Pons (tissue), 1 donor: ENCODE measurements at places on chromosomes 6 and 20.

DNA sequence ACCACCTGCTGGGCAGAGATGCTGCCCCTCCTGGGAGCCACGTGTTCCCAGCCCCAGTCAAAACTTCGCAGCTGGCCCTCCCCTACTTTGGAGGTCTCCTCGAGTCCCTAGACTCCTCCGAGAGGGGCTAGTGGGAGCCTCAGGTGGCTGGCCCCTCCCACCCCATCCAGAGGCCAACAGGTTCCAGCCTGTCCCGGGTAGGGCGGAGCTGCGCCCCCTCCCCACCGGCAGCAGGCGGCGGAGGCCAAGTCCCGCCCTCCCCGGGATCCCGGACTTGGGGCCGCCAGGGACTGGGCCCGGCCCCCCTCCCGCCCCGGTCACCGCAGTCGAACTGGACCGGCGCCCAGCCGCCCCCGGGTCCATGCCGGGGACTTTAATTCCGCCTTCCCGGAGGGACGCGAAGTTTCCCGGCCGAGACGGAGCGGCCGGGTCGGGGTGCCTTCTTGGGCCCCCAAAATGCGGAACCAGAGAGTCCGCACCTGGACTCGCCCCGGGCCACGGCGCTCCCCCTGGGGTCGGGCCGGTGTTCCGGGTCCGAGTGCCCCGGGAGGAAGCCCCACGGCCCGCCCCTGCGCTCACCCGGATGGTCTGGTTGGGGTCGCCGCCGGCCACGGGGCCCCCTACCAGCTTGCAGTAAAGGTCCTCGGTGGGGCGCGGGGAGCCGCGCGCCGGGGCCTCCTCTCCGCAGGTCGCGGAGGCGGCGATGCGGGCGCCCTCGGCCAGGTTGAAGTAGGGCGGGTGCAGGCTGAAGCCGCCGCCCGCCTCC, 559 bp downstream of the LAMA5 start:
- no peak for DNase-seq

- DNase-seq: no peak
These were observed 100.1 kb downstream of the YTHDF1 start for GRCh38 chr20:63115651-63116411.

DNA sequence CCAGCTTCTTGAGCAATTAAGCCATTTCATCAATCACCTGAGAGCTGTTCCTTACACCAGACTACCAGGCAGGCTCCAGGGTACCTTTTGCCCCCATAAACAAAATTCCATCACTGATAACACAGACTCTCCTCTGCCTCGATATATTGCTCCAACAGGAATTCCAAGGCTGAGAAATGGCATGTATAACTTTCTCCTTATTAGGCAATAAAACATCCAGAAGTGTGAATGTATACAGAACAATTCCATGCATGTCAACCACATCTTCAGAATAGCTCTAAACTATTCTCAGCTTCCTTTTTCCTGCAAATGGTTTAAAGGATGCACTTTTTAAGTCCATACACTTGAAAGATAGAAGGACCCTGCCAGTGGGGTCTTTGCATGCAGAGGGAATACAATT, 73.8 kb downstream of the EDN3 start:
- no peak for DNase-seq

DNA sequence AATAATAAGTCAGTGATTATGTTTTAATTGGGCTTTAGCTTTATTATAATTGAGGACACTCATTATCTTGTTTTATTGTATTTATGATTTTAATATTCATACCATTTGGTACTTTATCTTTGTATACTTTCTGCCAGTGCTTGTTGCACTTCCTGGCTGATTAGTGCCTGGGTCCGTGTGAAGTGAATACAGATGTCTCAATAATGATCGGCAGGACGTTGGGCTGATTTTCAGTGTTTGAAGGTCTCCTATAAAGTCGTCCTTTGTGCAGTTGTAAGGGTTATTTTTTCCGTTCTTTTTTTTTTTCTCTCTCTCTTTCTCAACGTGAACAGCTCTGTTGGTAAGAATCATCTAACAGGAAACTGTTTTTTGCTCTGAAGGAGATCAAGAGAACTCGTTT, 450.0 kb upstream of the POU3F2 start:
- DNase-seq: peak; percentile 23

GRCh38 chr6:101668496-101669030, 275.1 kb downstream of the GRIK2 start:
- DNase-seq: peak; percentile 9

DNA sequence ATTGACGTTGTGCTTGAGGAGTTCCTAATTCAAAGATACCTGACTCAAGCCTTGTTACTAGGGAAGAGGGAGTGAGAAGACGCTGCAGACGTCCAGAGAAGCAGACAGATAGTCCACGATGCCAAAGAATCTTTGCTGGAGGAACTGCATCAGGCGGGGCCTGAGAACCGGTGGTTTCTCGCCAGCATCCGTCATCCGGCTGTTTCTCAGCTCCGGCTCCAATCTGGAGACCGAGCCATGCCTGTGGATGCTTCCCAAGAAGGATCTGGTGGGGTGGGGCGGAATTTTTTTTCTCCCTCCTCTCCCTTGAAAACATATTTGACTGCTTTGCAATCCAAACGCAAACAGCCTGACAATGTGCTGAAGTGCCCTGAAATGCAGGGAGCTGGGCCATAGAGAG, 125.8 kb upstream of the SRSF6 start:
- no peak for DNase-seq

DNA sequence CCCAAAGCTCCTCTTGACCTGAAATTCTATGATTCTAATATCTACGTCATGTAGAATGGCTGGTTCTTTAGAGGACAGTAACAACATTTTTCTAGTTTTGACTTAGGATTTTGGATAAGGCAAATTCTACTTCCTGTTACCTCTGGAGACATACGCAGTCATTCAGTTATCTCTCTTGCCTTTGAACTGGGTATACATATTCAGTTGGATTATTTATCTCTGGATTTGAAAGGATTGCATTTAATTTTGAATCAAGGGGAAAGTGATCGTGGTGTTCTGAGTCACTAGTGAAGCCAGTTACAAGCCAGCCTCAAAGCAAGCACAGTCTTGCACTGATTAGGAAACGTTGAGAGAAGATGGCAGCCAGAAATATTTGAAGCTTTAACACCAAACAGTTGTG, 35.3 kb upstream of the BCAS1 start:
- no peak for DNase-seq

DNA sequence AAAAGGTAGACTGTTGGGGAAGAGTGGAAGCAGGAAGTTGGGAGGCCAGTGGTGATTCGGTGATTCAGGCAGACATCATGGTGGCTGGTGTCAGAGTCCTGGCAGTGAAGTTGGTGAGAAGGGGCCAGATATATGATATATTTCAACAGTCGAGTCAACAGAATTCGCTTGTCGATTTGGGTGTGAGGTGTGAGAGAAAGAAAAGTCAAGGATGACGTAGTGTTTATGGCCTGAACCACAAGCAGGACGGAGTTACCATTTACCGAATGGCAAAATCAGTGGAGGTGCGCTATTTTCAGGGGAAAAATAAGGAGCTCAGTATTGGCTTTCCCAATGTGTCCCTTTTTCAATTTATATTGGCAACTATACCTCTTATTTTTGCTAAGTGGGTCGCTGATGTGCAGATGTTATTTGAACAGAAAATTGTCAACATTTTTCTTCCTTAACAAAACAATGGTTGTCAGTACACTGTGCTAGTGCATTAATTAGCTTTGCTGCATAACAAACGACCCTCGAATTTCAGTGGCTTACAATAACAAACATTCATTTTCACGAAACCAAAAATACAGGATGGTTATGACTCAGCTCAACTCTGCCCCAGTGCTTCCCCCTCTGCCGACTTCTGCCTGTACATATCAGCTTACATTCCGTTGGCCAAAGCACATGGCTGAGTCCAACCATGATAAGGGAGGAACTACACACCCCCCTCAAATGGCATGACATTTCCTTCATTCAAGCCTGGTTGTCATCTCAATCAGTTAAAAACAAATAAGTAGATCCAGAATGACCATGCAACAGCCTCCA, 255.0 kb upstream of the ZFP64 start:
- DNase-seq: no peak

DNA sequence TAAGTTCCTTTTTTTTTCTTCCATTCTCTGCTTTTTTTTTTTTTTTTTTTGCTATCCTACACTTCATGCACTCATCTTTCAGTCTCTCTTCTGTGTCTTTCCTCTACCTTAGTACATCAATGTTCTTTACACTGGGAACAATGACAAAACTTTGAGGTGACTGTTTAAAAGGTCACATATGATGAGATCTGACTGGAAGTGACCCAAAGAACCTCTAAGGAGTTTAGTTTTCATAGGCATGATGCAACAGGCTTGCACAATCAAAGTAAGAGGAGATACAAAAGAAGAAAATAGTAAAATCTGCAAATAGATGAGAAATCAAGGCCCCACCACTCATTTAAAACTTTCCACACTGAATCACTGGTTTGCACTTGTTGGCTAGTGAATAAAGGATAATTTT, 840.8 kb downstream of the TBC1D32 start:
- DNase-seq: no peak

GRCh38 chr6:147156218-147156617, 48.0 kb upstream of the STXBP5 start:
- no peak for DNase-seq

- no peak for DNase-seq
These were observed 588.8 kb upstream of the ADGRB3 start for GRCh38 chr6:68046302-68046701.

DNA sequence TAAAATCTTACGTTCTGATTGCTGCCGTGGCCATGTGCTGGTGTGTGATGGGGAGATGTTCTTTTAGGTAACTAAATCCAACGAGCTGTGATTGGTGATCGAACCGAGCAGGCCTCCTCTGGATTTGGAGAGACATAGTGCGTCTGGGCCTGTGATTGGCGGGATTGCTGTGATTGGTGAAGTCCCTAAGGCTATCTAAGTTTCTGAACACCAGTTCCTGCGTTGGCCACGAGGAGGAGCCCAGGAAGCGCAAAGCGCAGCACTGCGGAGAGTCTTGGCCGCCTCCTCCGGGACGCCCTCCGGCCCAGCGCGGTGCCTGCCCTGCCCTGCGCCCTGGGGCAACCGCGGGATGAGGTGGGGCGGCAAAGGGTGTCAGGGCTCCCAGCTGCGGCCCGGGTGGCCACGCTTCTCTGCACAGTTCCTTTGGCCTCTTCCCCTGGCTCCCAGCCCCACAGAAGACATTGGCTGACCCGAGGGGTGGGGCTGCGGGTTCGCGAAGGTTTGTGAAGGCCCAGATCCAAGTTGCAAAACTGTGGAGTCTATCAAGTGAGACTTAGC, 33.0 kb downstream of the HNF4A start:
- DNase-seq: peak; percentile 34

DNA sequence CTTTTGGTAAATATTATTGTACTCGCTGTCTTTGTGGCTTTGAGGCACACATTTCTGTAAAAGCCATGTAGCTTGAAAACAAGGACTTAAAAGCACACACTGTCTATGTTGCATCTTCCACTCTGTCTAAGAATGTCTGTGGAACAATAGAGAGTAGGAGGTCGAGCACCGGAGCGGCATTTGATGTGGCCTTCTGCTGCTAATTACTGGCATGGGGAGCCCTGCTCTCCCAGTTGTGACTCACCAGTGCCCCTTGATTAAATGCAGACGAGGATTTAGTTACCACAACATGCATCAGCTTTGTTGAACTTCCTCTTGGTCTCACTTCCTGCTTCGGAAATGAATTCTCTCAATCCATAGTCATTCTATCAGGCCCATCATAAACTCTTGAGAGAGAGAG, 680.7 kb upstream of the SLC35B3 start:
- no peak for DNase-seq

DNA sequence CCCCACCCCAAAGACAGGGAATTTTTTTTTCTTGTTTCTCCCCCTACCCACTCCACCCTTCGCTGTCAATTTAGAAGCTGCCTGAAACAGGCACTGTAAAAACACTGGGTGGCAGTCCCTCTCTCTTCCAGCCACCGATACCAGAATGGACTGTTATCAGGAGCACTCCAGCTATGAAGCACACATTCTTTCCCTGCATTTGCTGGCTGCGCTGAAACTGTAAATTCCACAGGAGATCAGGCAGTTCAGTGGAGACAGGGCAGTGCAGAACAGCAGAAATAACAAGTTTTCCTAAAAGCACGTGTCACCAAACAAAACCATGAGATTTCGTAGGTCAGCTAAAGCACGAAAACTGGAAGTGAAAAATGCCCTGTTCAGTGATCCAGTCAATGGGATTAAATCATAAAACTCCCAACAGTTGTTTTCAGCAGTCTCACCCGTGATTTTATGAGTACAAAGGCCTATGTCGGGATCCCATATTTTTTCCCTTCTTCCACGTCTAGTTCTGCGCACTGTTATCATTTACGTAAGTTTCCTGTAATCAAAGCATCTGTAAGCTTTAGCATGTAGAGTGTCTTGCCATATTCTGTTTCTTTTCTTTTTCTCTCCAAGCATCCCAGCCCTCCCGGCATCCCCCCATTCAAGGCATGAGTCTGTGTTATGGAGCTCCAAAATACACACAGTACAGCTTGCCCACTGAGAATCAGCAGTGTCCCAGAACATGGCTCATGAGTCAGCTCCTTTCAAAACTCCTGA, 359.9 kb upstream of the EPHA7 start:
- DNase-seq: peak; percentile 67

GRCh38 chr20:31562241-31562640, 42.8 kb upstream of the ID1 start:
- DNase-seq: no peak

DNA sequence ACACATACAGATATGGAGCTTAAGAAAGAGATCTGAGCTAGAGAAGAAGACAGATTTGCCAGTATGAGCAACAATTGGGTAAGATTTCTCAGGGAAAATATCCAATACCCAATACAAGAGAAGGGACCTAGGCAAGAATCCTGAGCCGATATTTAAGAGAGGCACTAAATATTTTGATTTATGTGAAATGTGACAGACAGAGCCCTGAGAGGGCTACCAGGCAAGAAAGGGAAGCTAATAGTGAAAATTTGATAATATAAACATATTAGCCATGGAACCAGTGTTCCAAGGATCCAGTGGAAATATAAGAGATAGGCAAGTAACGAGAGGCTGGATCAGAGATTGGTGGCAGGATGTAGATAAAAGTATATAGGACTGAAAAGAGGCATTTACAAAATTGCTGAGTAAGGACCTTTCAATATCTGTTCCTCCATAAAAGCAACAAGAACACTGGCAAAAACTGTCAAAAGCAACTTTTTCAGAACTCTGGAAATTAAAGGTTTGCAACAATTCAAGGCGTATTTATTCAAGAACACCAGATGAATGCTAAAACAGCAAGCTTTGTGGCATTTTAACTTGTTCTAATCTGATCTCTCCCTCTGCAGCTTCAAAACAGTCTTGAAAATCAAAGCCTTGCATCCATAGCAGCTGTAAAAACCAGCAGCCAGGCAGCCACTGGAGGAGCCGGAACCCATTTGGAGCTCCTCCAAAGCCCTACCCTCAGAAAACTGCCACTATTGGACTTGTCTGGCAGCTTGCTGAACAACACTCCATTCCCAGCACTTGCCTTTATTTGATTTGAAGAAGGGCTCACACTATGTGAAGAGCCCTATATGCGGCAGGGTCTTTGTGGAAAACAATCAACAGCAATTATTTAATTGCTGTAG, 58.8 kb downstream of the REV3L start:
- peak; percentile 87 for DNase-seq

GRCh38 chr6:144659202-144660182, 374.4 kb downstream of the UTRN start:
- no peak for DNase-seq

GRCh38 chr6:90905351-90905750, 318.5 kb upstream of the MAP3K7 start:
- no peak for DNase-seq
